ENCODE measurements at places on chromosomes 7 and 10.

DNA sequence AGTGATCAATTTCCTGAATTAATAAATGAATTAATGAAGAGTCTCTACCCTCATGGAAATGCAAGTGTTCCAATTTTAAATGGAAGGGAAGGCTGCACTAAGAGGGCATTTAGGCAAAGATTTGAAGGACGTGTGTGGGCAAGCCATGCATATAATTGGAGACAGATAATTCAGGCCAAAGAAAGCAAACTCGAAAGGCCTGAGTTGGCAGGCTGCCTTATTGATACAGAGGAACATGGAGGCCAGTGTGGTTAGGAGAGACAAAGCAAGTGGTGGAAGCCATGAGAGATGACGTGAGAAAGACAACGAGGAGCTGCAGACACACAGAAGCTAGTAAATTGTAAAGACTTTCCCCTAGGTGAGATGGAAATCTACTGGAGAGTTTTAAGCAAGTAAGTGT, 15.4 kb upstream of the PCLO start:
- no peak for DNase-seq

GRCh38 chr7:158774952-158775351, 54.4 kb downstream of the ESYT2 start:
- no peak for DNase-seq

GRCh38 chr7:42194238-42194637, 42.8 kb downstream of the GLI3 start:
- DNase-seq, result no peak

DNA sequence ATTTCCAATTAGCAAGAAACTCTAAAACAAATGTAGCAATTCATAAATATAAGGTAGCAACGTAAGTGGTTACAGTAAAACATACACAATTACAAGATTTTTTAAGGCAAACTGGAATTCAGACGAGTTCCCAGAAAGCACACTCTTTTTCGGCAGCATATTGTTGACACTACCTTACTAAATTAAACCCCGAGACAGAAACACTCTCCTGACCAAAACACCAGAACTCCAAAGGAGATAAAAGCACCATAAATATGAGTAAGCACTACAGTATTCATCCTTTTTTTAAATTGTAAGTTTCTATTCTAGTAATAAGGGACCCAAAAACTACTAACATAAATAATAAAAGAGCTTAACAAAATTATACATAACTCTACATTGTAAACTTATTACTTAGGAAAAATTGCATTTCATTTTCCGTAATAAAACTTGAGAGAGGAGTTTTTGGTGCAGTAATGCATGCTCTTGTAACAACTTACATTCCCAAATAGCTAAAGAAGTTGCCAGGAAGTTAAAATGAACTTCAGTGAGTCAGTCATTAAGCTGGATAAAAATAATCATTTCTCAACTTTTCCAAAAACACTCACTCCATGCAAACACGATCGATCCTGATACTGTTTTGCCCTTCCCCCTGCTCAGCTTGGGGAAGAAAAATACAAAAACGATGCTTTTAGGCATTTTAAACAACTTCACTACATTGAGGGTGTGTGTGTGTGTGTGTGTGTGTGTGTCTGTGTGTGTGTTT, 2.0 kb downstream of the PIP4K2A start:
- DNase-seq, result no peak

DNA sequence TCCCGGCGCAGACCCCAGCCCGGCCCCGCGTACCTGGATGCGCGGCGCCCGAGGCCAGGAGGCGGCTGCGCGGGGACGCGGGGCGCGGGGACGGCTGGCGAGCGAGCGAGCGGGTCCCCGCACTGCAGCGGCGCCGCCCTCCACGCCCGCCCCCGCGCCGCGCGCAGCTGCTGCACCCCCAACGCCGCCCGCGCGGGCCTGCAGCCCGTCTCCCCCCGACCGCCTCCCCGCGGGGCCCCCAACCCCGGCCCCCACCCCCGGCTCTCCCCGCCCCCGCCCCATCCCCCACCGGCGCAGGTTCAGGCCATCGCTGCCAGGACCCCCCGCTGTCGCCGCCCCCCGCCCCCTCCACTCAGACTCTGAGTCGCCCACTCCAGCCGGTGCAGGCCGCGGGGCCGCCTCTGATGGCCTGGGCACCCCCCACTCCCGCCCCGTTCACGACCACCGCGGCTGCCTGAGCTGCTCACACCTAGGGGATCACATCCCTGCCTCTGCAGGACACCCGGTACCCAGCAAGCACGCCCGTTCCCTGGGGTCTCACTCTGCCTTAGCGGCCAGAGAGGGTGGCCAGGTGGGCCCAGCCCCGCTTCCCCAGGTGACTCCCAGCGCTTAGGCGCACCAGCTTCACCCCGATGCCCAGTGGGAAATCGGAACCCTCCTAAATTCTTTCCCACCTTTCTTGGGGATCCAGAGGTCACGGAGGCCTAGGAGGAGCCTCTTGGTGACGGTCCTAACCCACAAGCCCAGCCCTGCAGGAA, 13.9 kb upstream of the DNAAF5 start:
- DNase-seq, result no peak

- DNase-seq, result no peak
These were observed 111.4 kb upstream of the FGFR2 start for GRCh38 chr10:121709675-121710073.

DNA sequence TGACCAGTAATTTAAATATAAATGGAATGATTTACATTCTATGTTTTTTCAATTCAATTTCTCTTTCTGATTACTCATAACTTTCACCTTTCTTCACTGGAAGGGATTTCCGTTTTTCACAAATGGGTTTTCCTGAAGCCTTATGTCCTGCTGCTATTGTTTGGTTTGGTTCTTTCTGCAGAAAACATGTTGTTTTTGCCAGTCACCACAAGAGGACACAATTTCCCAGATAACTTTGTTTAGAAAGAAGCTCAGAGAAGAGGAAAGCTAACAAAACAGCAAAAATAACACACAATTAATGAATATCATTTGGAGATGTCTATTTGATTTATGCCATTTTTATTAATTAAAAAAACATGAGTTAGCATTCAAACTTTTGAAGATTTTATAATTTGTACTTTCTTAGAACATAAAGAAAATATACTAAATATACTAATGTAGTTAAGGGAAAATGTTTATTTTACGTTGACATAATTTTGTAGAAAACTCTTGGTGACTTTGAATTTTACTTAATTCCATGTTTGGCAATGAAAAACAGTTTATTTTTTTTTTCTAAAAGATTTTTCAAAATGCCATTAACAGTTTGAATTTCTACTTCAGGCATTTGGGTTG, 4.6 kb upstream of the TWIST1 start:
- no peak for DNase-seq
